ENCODE measurements at places on chromosomes 12 and 14. TPM values are rescaled to one million over a fixed set of nuclear protein-coding genes. Genes with fewer than 3 reads are reported as not detected.
A peak's percentile ranks its signal among the peaks of the same experiment; 100 is the strongest.

The OR6C75 gene
- total RNA-seq = not detected

The PTPRQ gene
- total RNA-seq = 7.4 TPM

The GLIPR1L1 gene
- total RNA-seq = not detected

The GYS2 gene
- total RNA-seq = 0.05 TPM

The RFLNA gene
- 56.4 TPM for total RNA-seq

The MANSC4 gene
- not detected for total RNA-seq

The LBHD2 gene
- not detected for total RNA-seq

The SOAT2 gene
- not detected for total RNA-seq

The SERPINA12 gene
- total RNA-seq = not detected

DNA sequence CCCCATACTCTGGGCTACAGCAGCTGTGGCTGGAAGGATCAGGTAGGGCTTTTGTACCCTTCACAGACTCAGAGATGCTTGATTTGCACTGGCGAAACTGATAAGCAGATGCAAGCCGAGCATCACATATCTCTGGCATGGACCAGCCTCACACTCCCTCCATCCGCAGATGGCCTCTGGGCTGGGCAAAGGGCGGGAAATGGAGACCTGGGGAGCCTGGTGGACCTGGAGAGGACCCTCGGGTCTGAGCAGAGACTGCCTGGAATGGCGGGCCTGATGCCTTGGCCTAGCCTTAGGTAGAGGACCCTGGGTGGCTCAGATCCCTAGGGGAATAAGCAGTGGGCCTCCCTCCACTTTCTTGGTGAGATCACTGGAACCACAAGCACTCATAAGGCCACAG is 53.2 kb downstream of the GALNT16 start:
- H3K4me3 ChIP-seq = no peak overlapping the region
- H3K4me1 ChIP-seq = peaks cover 9% of the 10 kb centered on the region
- no peaks in the 10 kb centered on the region for H3K36me3 ChIP-seq
- DNase-seq = no peak
- no peak overlapping the region for H3K27ac ChIP-seq
- no peaks in the 10 kb centered on the region for H3K27me3 ChIP-seq

DNA sequence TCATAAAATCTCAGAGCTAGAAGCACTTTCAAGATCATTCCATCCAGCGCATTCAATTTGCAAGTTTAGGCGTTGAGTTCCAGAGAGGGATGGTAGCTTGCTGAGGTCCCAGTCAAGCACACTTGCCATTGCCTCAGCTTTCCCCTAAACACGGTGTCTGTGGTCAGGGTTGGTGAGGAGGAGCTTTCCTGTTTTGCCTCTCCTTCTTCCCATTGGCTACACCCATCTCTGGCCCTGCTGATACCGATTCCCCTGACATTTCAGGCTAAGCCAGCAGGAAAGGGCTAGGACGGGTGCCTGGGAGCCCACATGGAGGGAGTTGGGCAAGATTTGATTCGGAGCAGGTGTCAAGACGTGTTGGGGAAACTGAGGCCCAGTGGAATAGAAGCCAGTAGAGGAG is 9.1 kb downstream of the NFATC4 start:
- no peak overlapping the region for H3K27ac ChIP-seq
- no peaks in the 10 kb centered on the region for H3K27me3 ChIP-seq
- no peaks in the 10 kb centered on the region for H3K4me1 ChIP-seq
- DNase-seq = no peak

- H3K27me3 ChIP-seq = no peaks in the 10 kb centered on the region
- no peak overlapping the region for H3K27ac ChIP-seq
- no peaks in the 10 kb centered on the region for H3K4me1 ChIP-seq
- no peak for DNase-seq
- H3K36me3 ChIP-seq = no peaks in the 10 kb centered on the region
Observed at GRCh38 chr14:99681101-99681831, 2.8 kb upstream of the CYP46A1 start.

DNA sequence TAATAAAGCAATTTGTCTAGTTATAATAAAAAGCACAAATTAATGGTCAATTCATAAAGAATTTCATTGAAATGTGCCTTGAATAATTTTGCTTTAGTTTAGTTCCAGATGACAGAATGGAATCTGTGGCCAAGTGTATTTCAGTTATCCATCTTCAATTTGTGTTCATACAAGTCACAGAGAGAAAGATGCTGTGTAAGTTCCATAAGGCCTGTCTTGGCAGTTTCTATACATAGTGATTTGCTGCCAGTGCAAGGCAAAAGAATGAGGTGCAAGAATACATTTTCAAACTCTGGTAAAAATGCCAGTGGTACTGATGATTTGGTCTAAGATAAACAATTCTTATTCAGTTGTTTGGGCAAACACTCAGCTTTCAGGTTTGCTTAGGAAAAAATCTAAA is 134.4 kb upstream of the PTPRB start:
- H3K27me3 ChIP-seq = no peaks in the 10 kb centered on the region
- no peak overlapping the region for H3K27ac ChIP-seq
- H3K4me1 ChIP-seq = no peaks in the 10 kb centered on the region

GRCh38 chr12:27026257-27026656 is 3.9 kb downstream of the MED21 start:
- no peak overlapping the region for H3K27ac ChIP-seq
- H3K36me3 ChIP-seq = peaks cover 41% of the 10 kb centered on the region
- no peak for DNase-seq
- no peaks in the 10 kb centered on the region for H3K27me3 ChIP-seq
- H3K4me3 ChIP-seq = no peak overlapping the region

DNA sequence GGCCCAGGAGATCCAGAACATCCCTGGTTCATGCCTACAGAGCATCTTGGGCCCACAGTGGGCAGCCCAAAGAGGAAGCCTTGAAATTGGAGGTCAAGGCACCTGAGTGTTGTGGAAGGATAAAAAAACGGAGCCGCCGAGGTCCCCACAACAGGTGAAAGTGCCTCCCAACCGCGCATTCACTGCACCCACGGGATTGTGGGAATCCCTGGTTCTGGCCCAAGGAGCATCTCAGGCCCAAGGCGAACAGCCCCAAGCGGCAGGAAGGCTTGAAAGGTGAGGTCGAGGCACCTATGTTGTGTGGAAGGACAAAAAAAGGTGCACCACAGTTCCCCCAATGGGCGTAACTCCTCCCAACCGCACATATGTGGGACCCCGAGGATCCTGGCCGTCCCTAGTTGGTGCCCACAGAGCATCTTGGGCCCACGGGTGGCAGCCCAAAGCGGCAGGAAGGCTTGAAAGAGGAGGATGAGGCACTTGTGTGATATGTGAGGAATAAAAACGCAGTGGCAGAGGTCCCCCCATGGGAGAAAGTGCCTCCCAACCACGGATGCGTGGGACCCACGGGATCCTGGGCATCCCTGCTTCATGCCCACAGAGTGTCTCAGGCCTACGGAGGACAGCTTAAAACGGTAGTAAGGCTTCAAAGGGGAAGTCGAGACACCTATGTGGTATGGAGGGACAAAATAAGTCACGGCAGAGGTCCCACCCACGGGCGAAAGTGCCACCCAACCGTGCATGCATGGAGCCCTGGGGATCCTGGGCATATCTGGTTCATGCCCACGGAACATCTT is 583.9 kb downstream of the ALG10 start:
- H3K4me1 ChIP-seq = no peaks in the 10 kb centered on the region
- no peak for DNase-seq
- no peaks in the 10 kb centered on the region for H3K36me3 ChIP-seq
- no peak overlapping the region for H3K4me3 ChIP-seq
- no peaks in the 10 kb centered on the region for H3K27me3 ChIP-seq
- no peak overlapping the region for H3K27ac ChIP-seq

GRCh38 chr12:3634348-3634747 is 118.6 kb downstream of the CRACR2A start:
- DNase-seq = no peak
- no peak overlapping the region for H3K27ac ChIP-seq
- H3K36me3 ChIP-seq = no peaks in the 10 kb centered on the region

- no peaks in the 10 kb centered on the region for H3K4me1 ChIP-seq
- no peaks in the 10 kb centered on the region for H3K36me3 ChIP-seq
- no peaks in the 10 kb centered on the region for H3K27me3 ChIP-seq
Observed at GRCh38 chr14:93103392-93104080, 12.2 kb downstream of the ITPK1 start.

DNA sequence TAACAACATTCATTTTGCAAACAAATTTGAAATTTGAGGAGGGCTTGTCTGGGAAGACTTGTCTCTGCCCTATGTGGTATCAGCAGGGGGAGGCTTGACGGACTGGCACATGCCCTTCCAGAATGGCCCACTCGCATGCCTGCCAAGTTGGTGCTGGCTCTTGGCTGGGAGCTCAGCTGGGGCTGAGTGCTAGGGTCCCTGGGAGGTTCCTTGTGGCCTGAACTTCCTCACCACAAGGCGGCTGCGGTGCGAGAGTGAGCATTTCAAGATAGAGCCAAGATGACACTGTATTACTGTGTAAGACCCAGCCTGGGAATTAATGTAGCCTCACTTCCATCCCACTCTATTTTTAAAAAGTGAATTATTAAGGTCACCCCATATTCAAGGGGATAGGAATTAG is 271.6 kb upstream of the PLEKHG7 start:
- H3K4me3 ChIP-seq = no peak overlapping the region
- DNase-seq = no peak
- H3K27me3 ChIP-seq = no peaks in the 10 kb centered on the region
- no peaks in the 10 kb centered on the region for H3K4me1 ChIP-seq

DNA sequence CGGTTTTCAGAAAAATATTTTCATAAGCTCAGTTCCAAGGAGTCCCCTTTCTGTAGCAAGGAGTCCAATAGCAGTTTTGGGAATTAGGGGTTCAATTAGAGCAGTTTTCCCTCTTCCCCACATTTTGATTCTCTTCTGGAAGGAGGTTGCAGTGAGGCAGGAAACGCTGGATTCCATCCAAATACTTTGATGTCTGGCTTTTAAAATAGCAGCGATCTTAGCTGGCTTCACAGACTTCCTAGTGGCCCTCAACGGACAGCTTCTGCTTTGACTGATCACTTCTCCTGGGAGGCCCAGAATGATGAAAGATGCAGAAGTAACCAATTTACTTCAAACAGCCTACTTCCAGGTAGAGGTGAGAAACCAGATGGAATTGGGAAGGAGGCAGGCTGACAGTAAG is 63.1 kb downstream of the C12orf75 start:
- no peaks in the 10 kb centered on the region for H3K36me3 ChIP-seq
- H3K4me3 ChIP-seq = no peak overlapping the region
- DNase-seq = no peak
- H3K27me3 ChIP-seq = no peaks in the 10 kb centered on the region
- no peak overlapping the region for H3K27ac ChIP-seq

GRCh38 chr14:105476831-105477659 is 2.4 kb downstream of the CRIP2 start:
- no peaks in the 10 kb centered on the region for H3K27me3 ChIP-seq
- no peak for DNase-seq
- peaks cover 16% of the 10 kb centered on the region for H3K4me1 ChIP-seq
- peak overlapping the region; percentile 84 for H3K27ac ChIP-seq

GRCh38 chr12:57093415-57094207 is 4.7 kb downstream of the NAB2 start:
- peaks cover 5% of the 10 kb centered on the region for H3K4me1 ChIP-seq
- H3K27ac ChIP-seq = no peak overlapping the region
- peaks cover 18% of the 10 kb centered on the region for H3K36me3 ChIP-seq
- 0 out of 2 replicates have a peak, but pooled peaks cover under 1% of the 10 kb centered on the region for H3K27me3 ChIP-seq
- peak; percentile 94 for DNase-seq
- H3K4me3 ChIP-seq = peak overlapping the region; percentile 24

DNA sequence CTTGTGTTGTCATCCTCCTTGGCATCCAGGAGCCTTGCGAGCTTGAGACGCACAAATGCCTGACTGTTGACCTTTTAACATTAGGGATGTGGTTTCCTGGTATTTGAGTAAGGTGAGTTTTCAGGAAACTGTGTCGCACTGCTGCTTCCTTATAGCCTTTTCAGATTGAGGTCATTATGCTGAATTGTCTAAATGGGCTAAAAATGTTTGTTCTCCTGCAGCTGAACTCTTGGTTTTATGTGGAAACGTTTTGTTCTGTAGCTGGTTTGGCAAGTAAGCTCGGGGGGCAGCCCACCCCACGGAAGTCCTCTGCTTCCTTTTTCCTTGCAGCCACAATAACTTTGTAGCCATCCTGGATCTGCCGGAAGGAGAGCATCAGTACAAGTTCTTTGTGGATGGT is 5.7 kb downstream of the PRKAB1 start:
- no peak for DNase-seq
- H3K4me1 ChIP-seq = peaks cover 1% of the 10 kb centered on the region
- H3K27ac ChIP-seq = no peak overlapping the region

- H3K27me3 ChIP-seq = no peaks in the 10 kb centered on the region
- DNase-seq = no peak
- H3K27ac ChIP-seq = no peak overlapping the region
Observed at GRCh38 chr12:114286145-114286544, 119.8 kb downstream of the TBX5 start.

Data from SJCRH30 (cell line).